ENCODE measurements at places on chromosomes 2 and 18.

DNA sequence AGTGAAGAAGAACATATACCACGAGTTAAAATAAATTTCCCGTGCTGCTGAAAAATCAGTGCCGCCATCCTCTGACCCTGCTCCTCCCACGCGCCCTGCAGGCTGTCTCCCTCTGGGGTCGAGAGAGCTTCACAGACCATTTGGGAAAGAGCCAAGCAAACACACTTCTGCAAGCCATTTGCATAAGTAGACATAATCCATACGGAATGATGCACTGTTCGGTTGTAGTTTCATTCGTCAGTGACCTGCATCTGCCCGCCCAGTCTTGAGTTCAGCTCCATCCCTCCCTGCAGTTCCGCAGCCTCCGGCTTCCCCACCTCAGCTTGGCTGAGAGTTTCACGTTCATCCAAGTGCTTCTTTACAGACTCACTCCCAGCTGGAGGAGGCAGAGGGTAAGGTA is 69.6 kb downstream of the TRAPPC12 start:
- no peak for DNase-seq

DNA sequence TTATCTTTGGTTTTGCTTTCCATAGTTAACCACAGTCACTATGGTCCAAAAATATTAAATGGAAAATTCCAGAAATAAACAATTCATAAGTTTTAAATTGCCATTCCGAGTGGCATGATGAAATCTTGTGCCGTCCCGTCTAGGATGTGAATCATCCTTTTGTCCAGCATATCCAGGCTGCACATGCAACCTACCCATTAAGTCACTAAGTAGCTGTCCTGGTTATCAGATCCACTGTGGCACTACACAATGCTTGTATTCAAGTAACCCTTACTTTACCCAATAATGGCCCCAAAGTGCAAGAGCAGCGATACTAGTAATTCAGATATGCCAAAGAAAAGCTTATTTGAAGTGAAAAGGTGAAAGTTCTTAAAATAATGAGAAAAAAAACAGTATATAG is 10.7 kb downstream of the USP34 start:
- DNase-seq: no peak

DNA sequence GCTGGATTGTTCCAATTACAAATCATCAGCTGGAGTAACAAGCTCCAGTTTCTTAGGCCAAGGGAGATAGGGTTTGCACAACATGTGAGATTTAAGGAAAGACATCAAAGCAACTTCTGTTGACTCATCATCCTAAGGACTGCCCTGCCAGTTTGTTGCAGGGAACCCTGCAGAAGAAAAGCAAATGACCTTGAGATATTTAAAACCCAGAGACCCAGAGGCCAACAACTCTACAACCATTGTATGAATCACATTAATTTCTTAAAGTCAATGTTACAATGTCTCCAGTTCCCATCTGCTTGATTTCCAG is 491.8 kb upstream of the ACVR2A start:
- no peak for DNase-seq

GRCh38 chr18:7532942-7533341 is 34.2 kb upstream of the PTPRM start:
- no peak for DNase-seq

Measured in Panc1 (cell line).